ENCODE measurements at places on chromosomes 3 and 15.

GRCh38 chr15:39869858-39870515 is 50.1 kb downstream of the GPR176 start:
- DNase-seq, result no peak

- DNase-seq, result no peak
These were observed 9.1 kb downstream of the EPHA3 start for GRCh38 chr3:89116476-89116875.

GRCh38 chr3:105773291-105773690 is 95.5 kb downstream of the CBLB start:
- no peak for DNase-seq

- no peak for DNase-seq
These were observed 596.9 kb upstream of the GRM7 start for GRCh38 chr3:6264036-6264435.

DNA sequence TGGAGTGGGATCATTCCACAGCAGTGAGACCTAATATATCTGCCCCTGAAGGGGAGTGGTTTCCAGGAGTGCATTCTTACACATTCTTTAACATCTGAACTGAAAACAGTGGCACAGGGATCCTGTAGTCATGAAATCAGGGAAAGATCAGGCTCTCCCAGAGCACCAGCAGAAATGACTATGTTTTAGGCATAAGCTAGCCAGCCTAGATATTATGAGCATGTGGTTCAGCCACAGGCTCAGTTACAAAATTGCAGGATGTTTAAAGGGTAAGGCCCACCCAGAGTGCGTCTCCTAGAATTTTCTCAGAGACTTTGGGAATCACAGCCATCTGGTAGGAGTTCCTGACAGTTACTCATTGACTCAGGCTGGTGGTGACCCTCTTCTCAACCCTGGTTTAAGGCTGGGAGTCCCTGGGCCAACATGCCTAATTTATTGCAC is 20.9 kb downstream of the FSTL1 start:
- DNase-seq, result no peak

- DNase-seq, result no peak
These were observed 665.3 kb downstream of the FHIT start for GRCh38 chr3:60585918-60586317.

- DNase-seq, result no peak
These were observed 8.5 kb downstream of the ITPKA start for GRCh38 chr15:41501931-41502794.

- peak; percentile 6 for DNase-seq
These were observed 86.9 kb downstream of the C3orf80 start for GRCh38 chr3:160312014-160312624.

DNA sequence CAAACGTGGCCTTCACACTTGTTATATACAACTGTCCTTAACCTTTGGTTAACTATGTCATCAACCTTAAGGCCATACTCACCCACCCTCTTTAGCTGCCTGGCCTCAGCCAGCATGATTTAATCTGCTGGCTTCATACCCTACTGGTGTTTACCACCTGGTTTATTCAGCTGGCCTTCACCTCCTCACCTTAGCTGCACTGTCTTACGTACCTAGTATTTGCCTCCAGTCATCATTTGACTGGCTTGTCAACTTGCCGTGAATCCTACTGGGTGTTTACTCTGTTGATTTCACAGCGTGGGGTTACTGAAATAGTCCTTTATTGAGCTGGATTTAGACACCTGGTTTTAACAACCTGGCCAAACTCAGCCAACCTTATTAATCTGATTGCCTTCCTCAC is 102.8 kb downstream of the IL12A start:
- no peak for DNase-seq

DNA sequence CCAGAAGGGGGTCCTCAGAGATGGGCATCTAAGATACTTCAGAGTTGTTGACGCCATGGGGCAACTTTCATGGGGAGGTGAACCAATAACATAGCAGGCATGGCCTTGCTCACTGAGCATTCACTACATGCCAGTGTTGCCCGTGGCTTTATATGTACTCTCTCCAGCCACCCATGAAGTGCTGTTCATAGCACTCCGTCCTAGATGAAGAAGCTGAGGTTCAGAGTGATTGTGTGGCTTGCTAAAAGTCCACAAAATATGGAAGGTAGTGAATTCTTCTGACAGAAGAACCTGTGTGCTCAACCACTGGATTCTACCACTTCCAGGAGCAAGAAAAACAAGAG is 9.8 kb upstream of the SEMA4B start:
- no peak for DNase-seq

DNA sequence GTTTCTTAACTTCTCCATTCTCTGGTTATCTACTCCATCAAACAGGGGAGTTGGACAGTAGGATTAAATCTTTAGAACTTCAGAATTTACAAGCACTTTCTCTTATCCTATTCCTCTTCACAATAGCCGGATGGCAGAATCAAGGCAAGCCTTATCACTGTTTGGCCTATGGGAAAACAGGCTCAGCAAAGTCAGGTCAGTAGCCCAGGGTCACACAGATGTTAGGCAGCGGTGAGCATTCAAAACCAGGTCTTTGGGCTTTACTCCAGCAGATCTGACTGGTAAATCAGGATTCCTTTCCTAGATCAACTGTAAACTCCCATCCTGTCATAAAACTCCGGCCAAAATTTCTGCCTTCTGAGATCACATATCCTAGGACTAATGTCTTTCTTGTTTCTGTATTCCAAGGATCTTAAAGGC is 258.4 kb downstream of the OPA1 start:
- DNase-seq, result no peak

DNA sequence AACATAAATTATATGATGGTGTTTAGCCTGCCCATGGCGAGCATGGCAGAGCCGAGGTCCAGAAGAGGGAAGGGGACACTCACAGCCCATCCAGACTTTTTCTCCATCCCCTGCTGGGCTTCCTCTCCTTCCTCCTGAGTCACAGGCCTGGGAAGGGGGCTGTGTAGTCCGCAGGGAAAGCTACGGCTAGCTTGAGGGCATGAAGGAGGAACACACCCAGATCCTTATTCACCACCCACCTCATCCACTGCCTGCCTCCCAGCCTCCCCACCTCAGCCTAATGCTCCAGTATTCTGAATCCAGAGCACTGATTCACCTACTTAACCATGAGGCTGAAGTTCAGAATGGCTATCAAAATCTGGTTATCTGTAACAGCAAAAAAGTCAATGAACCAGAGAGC is 97.8 kb downstream of the OXNAD1 start:
- no peak for DNase-seq

DNA sequence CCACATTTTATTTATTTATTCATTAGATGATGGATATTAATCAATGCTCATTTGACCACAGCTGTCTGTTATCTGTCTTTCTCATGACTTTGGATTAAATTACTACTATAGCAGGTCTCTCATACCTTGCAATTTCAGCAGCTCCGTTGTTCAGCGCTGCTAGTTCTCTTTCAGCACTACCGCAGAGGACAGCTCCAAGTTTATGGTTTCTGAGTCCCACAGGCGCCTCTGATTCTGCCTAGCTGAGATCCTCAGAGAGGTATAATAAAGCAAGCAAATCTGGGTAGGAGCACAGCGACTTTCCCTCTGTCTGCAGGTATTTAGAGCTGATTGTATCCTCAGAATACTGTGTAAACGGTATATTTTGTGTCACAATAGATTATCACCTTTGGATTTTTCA is 204.9 kb downstream of the CNTN4 start:
- DNase-seq, result no peak

DNA sequence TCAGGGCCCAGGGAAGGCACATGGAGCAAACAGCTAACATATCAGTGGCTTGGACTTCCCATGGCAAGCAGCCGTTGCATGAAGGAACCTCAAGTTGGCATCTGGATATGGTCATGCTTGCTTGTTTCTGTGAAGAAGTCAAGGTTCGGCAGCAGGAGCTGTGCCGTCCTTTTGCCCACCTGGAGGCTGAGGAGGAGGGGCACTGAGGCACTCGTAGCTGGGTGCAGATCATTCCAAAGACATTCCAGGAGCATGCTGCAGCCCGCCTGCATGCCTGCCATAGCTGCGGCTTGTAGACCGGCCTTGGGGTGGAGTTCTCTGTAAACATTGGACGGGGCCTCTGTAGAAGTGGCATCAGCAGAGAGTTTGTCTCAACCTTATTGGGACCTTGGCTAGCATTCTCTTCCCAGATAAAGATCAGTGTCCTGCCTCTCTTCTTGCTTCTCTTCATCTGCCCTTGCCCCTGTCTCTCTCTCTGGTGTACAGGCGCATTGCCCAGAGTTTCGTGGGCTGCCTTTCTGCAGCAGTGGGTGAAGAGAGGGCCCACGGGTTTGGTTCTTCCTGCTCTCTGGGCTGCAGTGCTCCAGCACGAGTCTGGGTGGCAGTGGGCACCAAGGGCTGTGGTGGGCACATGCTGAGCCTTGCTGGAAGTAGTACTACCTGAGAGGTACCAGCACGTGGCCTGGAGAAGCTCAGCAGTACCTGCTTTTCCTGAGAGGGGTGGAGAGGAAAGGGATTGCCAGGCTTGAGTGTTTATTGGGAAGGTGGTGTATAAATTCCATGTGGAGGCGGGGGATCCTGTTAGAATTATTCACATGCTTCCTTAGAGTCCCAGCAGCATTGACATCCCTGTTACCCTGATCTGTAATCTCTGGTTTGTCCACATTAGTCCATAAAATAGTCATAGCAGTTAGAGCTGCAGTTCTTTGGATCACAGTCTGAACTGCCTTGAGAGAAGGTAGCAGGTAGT is 49.4 kb downstream of the CHCHD6 start:
- DNase-seq, result no peak

All from hematopoietic multipotent progenitor cell treated with erythropoietin and hydrocortisone succinate and interleukin-3 and kit ligand, for 8 days (in vitro differentiated cells).